ENCODE measurements at places on chromosomes 16 and 17.

- peaks cover 4% of the 10 kb centered on the region for H3K4me1 ChIP-seq
- H3K27me3 ChIP-seq, result no peaks in the 10 kb centered on the region
- DNase-seq, result no peak
- H3K27ac ChIP-seq, result no peak overlapping the region
- H3K4me3 ChIP-seq, result no peak overlapping the region
Measured at GRCh38 chr17:29384901-29385300, 5.3 kb upstream of the TAOK1 start.

DNA sequence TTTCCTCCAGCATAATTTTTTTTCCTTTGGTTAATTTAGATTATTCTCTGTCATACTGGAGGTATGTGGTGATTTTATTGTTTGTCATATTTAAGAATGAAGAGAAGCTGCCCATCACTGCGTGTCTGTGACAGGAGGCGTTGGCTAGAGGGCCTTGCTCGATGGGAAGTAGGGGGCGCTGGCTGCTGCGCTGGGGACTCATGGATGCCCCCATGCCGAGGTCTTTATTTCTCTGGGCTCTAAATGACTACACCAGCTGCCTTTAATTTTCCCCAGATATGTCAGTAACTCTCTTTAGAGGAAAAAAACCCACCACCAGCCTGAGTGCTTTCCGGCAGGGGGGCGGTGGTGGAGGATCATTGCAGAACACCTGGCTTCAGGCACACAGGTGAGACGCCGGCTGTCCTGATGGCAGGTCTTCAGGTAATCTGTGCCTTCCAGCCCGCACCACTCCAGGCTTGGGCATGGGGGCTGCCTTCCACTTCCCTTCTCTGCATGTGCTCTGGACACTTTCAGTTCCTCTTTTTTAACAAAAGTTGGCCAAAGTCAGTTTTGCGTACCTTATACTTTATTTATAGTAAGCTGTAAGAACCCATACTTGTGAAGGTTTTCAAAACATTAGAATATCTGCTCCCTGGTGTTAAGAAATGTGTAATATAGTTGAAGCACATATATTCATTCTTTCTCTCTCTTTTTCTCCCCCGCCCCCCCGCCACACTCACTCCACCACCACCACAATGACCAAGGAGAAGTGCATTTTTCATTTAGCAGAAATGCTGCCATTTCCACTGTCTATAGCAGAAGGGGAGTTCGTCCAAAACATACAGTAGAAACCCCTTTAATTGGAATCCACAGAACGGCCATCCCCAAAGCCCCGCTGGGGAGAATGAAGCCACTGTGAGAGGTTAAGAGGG is 192.7 kb downstream of the RPTOR start:
- DNase-seq, result no peak
- H3K4me3 ChIP-seq, result no peak overlapping the region
- H3K27ac ChIP-seq, result no peak overlapping the region
- H3K36me3 ChIP-seq, result peaks cover 55% of the 10 kb centered on the region

GRCh38 chr17:82936768-82937171 is 96.9 kb upstream of the ZNF750 start:
- DNase-seq, result no peak
- no peaks in the 10 kb centered on the region for H3K4me1 ChIP-seq
- H3K27ac ChIP-seq, result no peak overlapping the region
- no peak overlapping the region for H3K4me3 ChIP-seq

GRCh38 chr16:85824161-85825135 is 25.0 kb downstream of the COX4I1 start:
- H3K4me1 ChIP-seq, result peaks cover 3% of the 10 kb centered on the region
- no peak overlapping the region for H3K4me3 ChIP-seq
- no peaks in the 10 kb centered on the region for H3K36me3 ChIP-seq
- no peak overlapping the region for H3K27ac ChIP-seq
- peaks cover 10% of the 10 kb centered on the region for H3K27me3 ChIP-seq

DNA sequence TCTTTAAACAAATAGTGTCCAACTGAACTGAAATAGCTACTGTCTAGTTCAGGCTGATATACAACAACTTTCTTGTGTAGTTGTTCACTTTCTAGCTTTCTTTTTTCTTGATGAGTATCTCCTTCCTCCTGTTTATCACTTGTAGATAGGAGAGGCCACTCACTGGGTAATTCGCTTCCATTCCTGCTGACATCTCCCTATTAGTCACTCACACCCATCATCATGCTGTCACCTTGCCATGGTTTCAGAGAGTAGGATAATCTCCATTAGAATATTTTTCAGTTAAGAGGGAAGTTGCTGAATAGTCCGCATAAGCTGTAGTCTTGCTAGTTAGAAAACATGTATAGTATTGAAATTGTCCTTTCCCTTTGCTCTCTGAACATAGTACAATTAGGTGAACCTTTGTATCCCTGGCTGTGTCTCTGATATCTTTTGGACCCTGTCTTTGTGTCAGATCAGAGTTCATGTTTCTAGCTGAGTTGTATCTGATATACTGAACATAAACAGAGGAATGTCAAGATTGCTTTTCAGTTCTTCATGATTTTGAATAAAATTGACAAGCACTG is 64.4 kb upstream of the RASL10B start:
- peaks cover 51% of the 10 kb centered on the region for H3K36me3 ChIP-seq
- H3K27ac ChIP-seq, result no peak overlapping the region
- no peaks in the 10 kb centered on the region for H3K4me1 ChIP-seq

DNA sequence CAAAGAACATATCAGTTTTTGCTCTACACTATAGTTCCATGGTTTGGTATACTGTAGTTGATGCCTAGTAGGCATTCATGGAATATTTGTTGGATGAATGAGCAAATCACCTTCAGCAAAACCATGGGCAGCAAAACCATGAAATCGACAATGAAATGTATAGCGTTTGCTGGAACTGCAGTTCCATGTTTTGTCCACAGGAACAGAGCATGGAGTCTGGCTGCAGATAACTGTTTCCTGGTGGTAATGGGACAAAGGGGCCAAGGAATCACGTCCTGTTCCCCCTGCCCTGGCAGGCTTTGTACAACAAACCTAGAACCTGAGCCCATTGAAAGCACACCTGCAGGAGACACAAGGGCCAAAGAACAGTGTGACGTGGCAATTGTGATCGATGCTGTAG is 101.1 kb downstream of the USP31 start:
- no peak overlapping the region for H3K27ac ChIP-seq
- H3K36me3 ChIP-seq, result no peaks in the 10 kb centered on the region
- H3K4me1 ChIP-seq, result no peaks in the 10 kb centered on the region
- DNase-seq, result no peak

DNA sequence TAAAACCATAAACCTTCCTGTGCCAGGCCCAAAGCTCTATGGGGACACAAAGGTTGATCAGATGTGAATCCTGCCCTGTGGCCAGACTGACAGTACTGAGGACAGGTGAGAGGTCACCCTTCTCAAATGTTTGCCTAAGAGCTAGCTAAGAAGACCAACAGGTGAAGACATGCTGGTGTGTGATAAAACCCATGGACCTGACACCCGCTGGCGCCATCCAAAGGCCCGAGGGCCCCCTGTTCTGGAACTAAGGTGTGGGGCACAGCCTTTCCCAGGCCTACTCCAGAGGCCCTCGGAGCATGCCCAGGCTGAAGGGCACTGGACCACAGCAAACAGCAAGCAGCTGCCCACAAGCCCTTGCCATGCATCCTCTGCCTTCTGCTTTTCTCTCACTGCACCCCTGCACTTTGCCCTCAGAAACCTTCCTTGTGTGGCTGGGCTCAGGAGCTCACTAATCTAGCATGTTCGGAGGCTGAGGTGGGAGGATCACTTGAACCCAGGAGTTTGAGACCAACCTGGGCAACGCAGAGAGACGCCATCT is 5.2 kb upstream of the CDK3 start:
- DNase-seq, result no peak
- H3K4me3 ChIP-seq, result no peak overlapping the region
- H3K27ac ChIP-seq, result no peak overlapping the region
- peaks cover 16% of the 10 kb centered on the region for H3K36me3 ChIP-seq
- H3K4me1 ChIP-seq, result peaks cover 15% of the 10 kb centered on the region
- H3K27me3 ChIP-seq, result no peaks in the 10 kb centered on the region

GRCh38 chr17:1179112-1179817 is 516 bp downstream of the ABR start:
- DNase-seq, result no peak
- no peak overlapping the region for H3K27ac ChIP-seq

DNA sequence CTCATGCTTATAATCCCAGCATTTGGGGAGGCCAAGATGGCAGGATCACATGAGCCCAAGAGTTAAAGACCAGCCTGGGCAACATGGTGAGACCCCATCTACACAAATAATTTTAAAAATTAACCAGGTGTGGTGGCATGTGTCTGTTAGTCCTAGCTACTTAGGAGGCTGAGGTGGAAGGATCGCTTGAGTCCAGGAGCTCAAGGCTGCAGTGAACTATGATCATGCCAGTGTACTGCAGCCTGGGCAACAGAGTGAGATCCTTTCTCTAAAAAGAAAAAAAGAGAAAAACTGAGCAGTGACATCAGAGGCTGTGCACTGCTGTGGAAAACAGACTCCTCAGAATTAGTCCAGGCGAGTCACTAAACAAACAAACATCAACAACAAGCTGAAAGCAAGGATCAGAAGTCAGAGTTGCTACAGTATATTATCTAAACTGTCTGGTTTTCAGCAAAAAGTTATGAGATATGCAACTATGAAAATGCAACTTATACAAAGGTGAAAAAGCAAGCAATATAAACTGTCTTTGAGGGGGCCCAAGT is 39.3 kb downstream of the CBFB start:
- H3K27me3 ChIP-seq, result no peaks in the 10 kb centered on the region
- no peak overlapping the region for H3K4me3 ChIP-seq
- peaks cover 9% of the 10 kb centered on the region for H3K4me1 ChIP-seq
- DNase-seq, result no peak
- peaks cover 50% of the 10 kb centered on the region for H3K36me3 ChIP-seq
- no peak overlapping the region for H3K27ac ChIP-seq

DNA sequence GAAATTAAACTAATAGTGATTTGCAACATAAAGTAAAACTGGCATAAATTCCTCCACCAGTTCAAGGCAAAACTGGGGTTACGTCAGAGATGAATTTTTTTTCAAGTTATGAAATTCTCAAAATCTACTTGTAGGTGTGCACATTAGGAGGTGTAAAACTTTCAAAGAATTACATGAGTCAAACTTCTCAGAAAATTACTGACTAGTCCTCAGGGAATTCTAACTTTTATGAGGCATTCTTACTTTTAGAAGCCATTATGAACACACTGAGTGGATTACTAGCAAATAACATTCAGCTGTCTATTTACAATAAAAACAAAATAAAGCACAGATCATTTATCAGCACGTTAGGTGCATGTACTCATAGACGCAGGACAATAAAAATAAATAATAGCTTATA is 348.7 kb downstream of the CDH11 start:
- no peaks in the 10 kb centered on the region for H3K27me3 ChIP-seq
- H3K4me3 ChIP-seq, result no peak overlapping the region
- no peak overlapping the region for H3K27ac ChIP-seq
- no peak for DNase-seq
- H3K4me1 ChIP-seq, result no peaks in the 10 kb centered on the region

- peaks cover 20% of the 10 kb centered on the region for H3K27me3 ChIP-seq
- peaks cover 20% of the 10 kb centered on the region for H3K4me1 ChIP-seq
- H3K4me3 ChIP-seq, result no peak overlapping the region
- H3K36me3 ChIP-seq, result peaks cover 5% of the 10 kb centered on the region
- no peak for DNase-seq
Measured at GRCh38 chr17:6857904-6858303, 26.4 kb upstream of the TEKT1 start.

- H3K27ac ChIP-seq, result no peak overlapping the region
- DNase-seq, result no peak
- peaks cover 2% of the 10 kb centered on the region for H3K27me3 ChIP-seq
- no peaks in the 10 kb centered on the region for H3K36me3 ChIP-seq
Measured at GRCh38 chr17:51711581-51711980, 446.9 kb downstream of the CA10 start.

DNA sequence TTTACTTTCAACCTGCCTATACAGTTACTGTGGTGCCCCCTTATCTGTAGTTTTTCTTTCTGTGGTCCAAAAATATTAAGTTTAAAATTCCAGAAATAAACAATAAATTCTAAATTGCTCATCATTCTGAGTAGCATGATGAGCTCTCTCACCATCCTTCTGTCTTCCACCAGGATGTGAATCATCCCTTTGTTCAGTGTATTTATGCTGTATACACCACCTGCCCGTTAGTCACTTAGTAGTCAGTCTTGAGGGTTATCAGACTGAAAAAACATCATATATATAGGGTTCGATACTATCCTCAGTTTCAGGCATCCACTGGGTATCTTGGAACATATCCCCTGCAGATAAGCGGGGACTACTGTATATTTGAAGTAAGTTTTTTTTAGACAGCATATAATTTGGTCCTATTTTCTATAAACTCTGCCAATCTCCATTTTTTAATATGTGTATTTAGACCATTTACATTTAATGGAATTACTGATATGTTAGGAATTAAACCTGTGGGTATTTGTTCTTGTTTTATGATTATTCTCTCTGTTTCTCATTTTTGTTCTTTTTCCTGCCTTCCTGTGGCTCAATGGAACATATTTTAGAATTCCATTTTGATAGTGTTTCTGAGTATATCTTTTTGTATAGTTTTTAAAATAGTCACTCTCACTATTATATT is 31.0 kb downstream of the TBX21 start:
- peaks cover 3% of the 10 kb centered on the region for H3K4me1 ChIP-seq
- no peak overlapping the region for H3K27ac ChIP-seq
- no peak overlapping the region for H3K4me3 ChIP-seq

GRCh38 chr16:53971616-53972015 is 267.7 kb downstream of the FTO start:
- H3K27me3 ChIP-seq, result no peaks in the 10 kb centered on the region
- no peak overlapping the region for H3K27ac ChIP-seq
- H3K4me1 ChIP-seq, result no peaks in the 10 kb centered on the region
- no peak for DNase-seq
- no peak overlapping the region for H3K4me3 ChIP-seq

- peaks cover 84% of the 10 kb centered on the region for H3K4me1 ChIP-seq
- H3K27me3 ChIP-seq, result no peaks in the 10 kb centered on the region
- DNase-seq, result no peak
- peak overlapping the region; percentile 48 for H3K4me3 ChIP-seq
- peaks cover 84% of the 10 kb centered on the region for H3K36me3 ChIP-seq
Measured at GRCh38 chr17:8956465-8956902, 9.0 kb downstream of the PIK3R5 start.

GRCh38 chr16:88608076-88608475 is 30.3 kb upstream of the IL17C start:
- no peak for DNase-seq
- no peaks in the 10 kb centered on the region for H3K27me3 ChIP-seq
- no peak overlapping the region for H3K27ac ChIP-seq
- no peaks in the 10 kb centered on the region for H3K4me1 ChIP-seq

- H3K4me3 ChIP-seq, result peak overlapping the region; percentile 95
- H3K27me3 ChIP-seq, result no peaks in the 10 kb centered on the region
- no peak for DNase-seq
- H3K27ac ChIP-seq, result peak overlapping the region; percentile 99
- H3K36me3 ChIP-seq, result peaks cover 36% of the 10 kb centered on the region
- H3K4me1 ChIP-seq, result peaks cover 32% of the 10 kb centered on the region
Measured at GRCh38 chr17:48047113-48047740, 932 bp upstream of the NFE2L1 start.

DNA sequence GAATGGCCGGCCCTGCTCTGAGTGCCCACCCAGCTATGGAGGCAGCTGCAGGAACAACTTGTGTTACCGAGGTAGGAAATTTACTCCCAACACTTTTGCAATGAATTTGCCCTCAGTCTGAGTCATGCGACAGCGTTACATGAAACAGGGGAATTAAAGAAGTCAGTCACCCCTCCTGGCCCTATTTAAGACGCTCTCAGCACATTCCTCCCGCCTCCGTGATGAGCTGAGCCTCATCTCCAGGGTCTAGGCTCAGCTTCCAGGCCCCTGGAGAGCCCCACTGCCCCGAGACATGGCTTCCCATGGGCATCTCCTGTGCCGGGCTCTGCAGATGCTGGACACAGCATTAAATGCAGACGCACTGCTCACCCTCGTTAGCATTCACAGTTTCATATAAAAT is 35.0 kb downstream of the CRISPLD2 start:
- no peak for DNase-seq
- H3K27ac ChIP-seq, result no peak overlapping the region
- H3K4me3 ChIP-seq, result no peak overlapping the region
- H3K4me1 ChIP-seq, result no peaks in the 10 kb centered on the region

Measured in activated T-helper 2 cell treated with anti-CD3 and anti-CD28 coated beads, Interferon-gamma antibody, Interleukin-2, Interleukin-4, amounts not matched to agents 10 μg/mL and 5 μg/mL and 100 μg/mL, durations not matched to agents 14 hours and 24 hours and 36 hours (primary cell).